ENCODE measurements at places on chromosomes 4 and X.
A peak's percentile ranks its signal among the peaks of the same experiment; 100 is the strongest.

DNA sequence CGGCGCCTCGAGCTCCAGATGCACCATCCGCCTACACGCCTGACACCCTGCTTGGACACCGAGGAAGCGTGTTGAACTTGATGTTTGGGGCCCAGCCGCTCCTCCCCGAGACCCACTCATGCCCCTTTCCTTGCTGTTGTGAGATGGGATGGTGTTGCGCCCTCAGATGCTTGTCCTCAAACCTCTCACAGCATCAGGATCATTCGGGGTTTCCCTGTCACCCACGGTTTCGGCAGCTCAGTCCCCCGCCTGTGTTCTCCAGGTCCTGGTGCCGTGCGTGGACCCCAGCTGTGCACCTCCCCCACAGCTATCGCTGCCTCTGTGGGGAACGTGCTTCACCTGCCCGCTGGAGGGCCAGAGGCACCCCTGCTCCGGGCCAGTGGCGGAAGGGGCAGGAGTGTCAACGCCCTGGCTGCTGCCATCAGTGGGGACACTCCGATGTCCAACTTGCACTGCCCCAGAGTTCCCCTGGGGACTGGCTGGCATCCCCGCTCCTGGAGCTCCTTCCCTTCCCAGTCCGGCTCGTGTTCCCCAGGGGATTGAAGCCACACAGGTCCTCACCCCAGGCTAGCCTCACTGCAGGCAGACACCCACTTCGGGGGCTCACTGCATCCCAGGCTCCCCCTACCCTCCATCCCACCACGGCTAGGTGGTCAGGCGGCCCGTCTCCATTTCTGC lies 82.3 kb upstream of the ADRA2C start:
- no peak for DNase-seq

DNA sequence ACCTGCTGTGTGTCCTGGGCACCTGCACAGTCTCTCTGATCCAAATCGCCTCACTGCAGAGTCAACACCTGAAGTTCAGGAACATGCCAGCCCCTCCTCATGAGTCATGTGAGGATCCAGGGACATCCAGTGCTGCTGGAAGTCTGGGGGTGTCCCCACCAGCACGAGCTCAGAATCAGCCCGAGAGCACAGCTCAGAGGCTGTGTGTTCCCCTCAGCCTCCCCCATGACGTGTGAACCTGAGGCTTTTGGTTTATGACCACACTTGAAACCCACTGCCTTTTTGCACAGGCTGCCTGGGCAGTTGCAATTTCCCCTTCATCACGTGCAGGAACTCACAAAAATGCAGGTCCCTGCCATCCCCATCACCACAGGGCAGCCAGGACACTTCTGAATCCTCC lies 47.1 kb downstream of the PPP2R2C start:
- DNase-seq = no peak

DNA sequence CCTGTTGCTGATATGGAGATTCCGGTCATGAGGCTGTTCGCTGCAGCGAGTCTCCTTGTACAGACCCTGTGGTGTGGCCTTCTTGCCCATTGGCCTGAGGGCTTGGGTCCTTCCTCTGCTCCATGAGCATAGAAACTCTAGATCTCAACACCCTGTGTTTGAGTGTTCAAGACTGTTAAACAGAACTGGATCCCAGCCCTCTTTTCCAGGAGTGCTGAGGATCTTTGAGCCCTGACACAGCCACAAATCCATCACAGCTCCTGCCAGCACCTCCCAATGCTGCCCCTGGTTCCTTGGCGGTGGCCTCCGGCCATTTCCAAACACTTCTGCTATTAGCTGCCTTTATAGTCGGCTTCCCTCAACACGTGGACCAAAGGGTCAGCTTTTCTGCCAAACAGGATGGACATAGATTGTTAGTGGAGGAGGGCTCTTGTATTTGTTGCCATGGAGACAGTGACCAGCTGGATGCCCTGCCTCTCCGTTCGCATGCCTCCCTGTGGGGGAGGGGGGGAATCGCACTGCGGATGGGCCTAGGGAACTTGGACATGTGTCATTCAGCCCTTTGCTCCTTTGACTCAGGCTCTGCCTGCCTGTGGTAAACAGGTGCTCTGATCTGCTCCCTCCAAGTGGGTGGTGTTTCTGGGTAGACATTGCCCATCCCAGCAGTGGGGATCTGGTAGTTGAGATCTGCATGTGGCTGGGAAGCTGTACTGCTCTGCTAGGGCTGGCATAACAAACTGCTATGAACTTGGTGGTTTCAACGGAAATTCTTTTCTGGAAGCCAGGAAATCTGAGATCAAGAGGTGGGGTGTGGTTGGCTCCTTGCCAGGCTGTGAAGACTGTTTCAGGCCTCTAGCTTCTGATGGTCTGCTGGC lies 6.9 kb upstream of the WDR1 start:
- peak; percentile 59 for DNase-seq

DNA sequence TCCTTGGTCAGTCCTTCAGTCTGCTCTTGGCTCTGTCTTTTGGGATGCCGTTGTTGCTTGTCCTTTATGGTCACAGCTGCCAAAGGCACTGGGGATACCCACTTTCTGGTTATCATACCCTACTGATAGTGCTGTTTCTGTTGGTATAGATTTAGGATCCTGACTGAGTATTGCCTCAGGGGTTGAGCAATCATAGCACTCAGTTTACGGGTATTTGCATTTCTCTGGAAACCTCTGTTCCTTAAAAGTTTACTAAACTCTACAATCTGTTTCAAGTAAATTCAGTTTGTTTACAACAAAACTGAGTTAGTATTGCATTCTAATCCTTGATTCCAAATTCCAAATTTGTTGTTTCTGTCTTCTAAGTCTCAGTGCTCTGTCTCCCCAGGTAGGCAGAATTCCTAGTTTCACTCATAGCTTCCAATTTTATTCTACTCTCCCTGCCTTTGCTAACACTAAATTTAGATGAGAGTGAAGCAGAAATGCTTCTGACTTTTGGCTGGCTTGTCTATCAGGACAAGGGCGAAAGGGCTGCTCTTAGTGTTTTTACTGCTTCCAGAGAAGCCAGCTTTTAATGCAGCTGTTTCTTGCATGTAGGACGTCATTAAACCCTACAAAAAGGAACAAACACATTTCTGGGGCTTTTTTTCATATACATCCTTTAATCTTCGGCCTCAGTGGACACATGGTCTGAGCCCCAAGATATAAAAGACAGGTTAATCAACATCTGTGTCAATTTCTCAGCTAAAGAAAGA lies 17.2 kb upstream of the TET2 start:
- no peak for DNase-seq

DNA sequence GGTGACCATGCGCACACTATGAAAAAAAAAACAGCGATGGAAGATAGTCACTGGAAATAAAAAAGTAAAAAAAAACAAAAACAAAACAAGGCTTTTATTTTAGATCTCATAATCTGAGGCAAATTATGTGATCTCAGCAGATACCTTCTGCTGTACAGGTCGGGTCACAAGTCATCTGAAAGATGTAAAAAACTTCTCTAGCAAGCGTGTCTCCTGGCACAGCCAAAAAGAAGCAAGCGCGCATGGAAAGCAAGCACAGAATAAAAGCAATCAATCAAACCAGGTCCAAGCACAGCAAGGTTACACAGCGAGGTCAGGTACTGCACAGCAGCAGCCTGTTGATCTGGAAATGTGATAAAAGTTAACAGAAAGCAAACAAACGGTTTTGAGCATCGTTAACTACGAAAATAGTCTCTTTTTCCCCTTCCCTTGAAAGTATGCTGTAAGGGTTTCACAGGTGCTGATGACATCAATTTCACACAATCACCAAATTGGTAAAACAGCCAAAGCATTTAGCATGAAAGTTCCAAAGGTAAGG lies 79.3 kb upstream of the MTNR1A start:
- no peak for DNase-seq
